Activated naive CD8-positive, alpha-beta T cell treated with anti-CD3 and anti-CD28 coated beads, Interleukin-2, amount 50 U/mL, for 24 hours (primary cell): ENCODE measurements at places on chromosomes 6 and 20.

- H3K4me3 ChIP-seq, result no peak overlapping the region
- H3K27me3 ChIP-seq, result no peaks in the 10 kb centered on the region
- DNase-seq, result no peak
- peaks cover 10% of the 10 kb centered on the region for H3K36me3 ChIP-seq
Measured at GRCh38 chr6:4910037-4910760, 93.6 kb downstream of the RPP40 start.

GRCh38 chr6:68240726-68241125, 394.4 kb upstream of the ADGRB3 start:
- H3K27me3 ChIP-seq, result no peaks in the 10 kb centered on the region
- no peak overlapping the region for H3K4me3 ChIP-seq
- no peak overlapping the region for H3K27ac ChIP-seq
- no peak for DNase-seq
- H3K36me3 ChIP-seq, result no peaks in the 10 kb centered on the region
- no peaks in the 10 kb centered on the region for H3K4me1 ChIP-seq

GRCh38 chr6:21019614-21020013, 485.4 kb downstream of the CDKAL1 start:
- H3K27me3 ChIP-seq, result no peaks in the 10 kb centered on the region
- peaks cover 34% of the 10 kb centered on the region for H3K36me3 ChIP-seq
- no peak for DNase-seq
- no peak overlapping the region for H3K4me3 ChIP-seq
- no peak overlapping the region for H3K27ac ChIP-seq

DNA sequence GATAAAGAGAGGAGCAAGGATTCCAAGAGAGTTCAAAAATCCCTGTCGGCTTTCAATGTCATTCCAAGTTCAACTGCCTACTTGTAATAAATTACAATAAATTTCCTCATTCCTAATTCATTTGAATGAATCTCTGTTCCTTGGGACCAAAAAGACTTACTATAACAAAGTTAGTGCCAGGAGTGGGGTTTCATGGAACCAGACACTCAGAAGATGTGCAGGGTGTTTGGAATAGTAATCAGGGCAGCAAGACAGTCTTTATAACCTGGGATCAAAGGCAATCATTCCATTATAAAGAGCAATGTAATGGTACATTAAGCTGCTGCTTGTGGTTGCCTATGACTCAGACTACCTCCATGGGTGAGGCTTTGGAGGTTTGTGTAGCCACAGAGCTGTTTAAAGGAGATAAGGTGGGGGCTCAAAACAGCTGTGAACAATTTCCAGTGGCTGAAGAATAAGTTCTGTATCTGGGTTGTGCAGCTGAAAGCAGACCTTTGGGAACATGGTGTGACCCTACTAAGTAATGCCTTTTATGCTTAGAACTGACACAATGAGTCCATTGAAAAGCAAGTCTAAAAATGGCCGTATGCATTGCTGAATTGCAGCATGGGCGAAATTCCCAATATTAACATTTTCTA, 159.9 kb downstream of the LINC00237 start:
- no peaks in the 10 kb centered on the region for H3K36me3 ChIP-seq
- no peak overlapping the region for H3K27ac ChIP-seq
- no peak overlapping the region for H3K4me3 ChIP-seq
- DNase-seq, result no peak
- no peaks in the 10 kb centered on the region for H3K4me1 ChIP-seq

GRCh38 chr20:23201658-23202057, 115.5 kb upstream of the CD93 start:
- H3K4me1 ChIP-seq, result no peaks in the 10 kb centered on the region
- no peak for DNase-seq
- H3K4me3 ChIP-seq, result no peak overlapping the region
- H3K36me3 ChIP-seq, result no peaks in the 10 kb centered on the region
- no peak overlapping the region for H3K27ac ChIP-seq

- no peak overlapping the region for H3K27ac ChIP-seq
- no peaks in the 10 kb centered on the region for H3K4me1 ChIP-seq
- peaks cover 2% of the 10 kb centered on the region for H3K27me3 ChIP-seq
- DNase-seq, result no peak
- no peak overlapping the region for H3K4me3 ChIP-seq
Measured at GRCh38 chr20:52793339-52793963, 178.7 kb upstream of the TSHZ2 start.

DNA sequence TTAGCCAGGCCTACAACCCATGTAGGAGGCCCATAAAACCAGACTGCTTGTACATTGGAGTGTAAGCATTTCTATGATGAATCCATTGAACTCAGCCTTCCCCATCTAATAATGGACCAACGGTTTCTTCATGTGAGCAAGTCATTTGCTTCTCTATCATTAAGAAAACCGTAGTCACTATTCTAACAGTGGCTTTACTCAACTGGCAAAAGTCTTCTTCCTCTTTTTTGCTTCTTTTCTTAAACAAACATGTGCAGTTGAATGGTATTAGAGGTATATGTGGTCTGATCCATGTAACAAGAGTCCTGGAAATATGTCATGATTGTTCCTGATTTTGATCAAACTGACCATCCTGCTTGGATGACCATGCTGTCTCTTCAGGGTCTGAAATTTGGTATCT, 132.4 kb upstream of the STXBP5 start:
- H3K27ac ChIP-seq, result no peak overlapping the region
- no peaks in the 10 kb centered on the region for H3K4me1 ChIP-seq
- no peak for DNase-seq
- no peaks in the 10 kb centered on the region for H3K27me3 ChIP-seq

DNA sequence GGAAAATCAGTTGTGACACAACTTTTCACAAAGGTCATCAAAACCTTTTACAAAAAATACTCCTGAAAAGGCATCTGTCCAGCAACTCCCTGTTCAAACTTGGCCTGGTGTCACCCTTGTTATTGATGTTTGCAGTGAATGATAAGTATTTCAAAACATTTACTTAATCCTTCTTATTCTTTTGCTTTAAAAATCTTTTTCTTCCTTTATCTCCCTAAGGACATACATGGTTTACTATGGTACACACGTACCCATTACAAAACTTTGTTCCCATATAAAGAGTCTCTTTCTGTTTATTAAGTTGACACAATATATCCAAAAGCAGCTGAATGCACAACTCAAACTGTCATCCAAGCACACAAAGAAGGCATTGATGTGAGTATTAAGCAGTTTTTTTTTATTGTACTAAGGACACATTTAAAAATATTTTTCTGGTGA, 17.5 kb downstream of the GSTA2 start:
- no peak overlapping the region for H3K27ac ChIP-seq
- H3K36me3 ChIP-seq, result no peaks in the 10 kb centered on the region
- H3K4me3 ChIP-seq, result no peak overlapping the region
- H3K27me3 ChIP-seq, result peaks cover 2% of the 10 kb centered on the region
- no peak for DNase-seq
- H3K4me1 ChIP-seq, result no peaks in the 10 kb centered on the region

- H3K4me3 ChIP-seq, result no peak overlapping the region
- no peak overlapping the region for H3K27ac ChIP-seq
- peaks cover 5% of the 10 kb centered on the region for H3K27me3 ChIP-seq
- no peaks in the 10 kb centered on the region for H3K36me3 ChIP-seq
- H3K4me1 ChIP-seq, result no peaks in the 10 kb centered on the region
Measured at GRCh38 chr6:114277220-114277619, 65.6 kb downstream of the HS3ST5 start.

DNA sequence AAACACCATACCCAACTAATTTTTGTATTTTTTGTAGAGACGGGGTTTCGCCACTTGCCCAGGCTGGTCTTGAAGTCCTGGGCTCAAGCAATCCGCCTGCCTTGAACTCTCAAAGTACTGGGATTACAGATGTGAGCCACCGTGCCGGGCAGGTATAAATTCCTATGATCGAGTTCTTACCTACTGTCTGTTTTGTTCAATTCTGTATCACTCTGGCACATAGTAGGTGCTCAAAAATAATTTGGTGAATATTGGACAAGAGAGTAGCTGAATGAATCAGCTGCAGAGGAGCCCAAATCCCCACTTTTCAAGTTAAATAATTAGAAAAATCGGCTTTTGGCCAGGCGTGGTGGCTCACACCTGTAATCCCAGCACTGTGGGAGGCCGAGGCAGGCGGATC, 13.7 kb upstream of the ZMYND8 start:
- no peak for DNase-seq
- H3K27me3 ChIP-seq, result no peaks in the 10 kb centered on the region
- no peak overlapping the region for H3K27ac ChIP-seq

DNA sequence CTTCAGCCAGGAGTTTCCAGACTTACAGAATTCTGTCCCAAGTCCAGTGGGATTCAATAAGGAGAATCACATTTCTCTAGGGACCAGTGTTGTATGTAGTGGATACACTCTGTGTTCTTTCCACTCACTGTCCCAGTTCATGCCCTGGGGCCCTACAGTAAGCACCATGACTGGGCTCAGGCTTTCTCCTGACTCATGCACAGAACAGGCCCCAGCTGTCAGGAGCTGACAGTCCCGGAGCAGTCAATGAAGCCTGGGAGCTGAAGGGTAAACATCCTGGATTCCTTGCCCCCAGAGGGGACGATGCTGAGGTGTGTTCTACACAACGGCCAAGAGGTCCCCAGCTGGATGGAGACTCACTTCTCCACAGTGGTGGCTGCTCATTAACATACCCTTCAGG, 40.2 kb upstream of the LRFN2 start:
- H3K36me3 ChIP-seq, result no peaks in the 10 kb centered on the region
- H3K4me1 ChIP-seq, result no peaks in the 10 kb centered on the region
- DNase-seq, result no peak
- no peaks in the 10 kb centered on the region for H3K27me3 ChIP-seq
- no peak overlapping the region for H3K27ac ChIP-seq

DNA sequence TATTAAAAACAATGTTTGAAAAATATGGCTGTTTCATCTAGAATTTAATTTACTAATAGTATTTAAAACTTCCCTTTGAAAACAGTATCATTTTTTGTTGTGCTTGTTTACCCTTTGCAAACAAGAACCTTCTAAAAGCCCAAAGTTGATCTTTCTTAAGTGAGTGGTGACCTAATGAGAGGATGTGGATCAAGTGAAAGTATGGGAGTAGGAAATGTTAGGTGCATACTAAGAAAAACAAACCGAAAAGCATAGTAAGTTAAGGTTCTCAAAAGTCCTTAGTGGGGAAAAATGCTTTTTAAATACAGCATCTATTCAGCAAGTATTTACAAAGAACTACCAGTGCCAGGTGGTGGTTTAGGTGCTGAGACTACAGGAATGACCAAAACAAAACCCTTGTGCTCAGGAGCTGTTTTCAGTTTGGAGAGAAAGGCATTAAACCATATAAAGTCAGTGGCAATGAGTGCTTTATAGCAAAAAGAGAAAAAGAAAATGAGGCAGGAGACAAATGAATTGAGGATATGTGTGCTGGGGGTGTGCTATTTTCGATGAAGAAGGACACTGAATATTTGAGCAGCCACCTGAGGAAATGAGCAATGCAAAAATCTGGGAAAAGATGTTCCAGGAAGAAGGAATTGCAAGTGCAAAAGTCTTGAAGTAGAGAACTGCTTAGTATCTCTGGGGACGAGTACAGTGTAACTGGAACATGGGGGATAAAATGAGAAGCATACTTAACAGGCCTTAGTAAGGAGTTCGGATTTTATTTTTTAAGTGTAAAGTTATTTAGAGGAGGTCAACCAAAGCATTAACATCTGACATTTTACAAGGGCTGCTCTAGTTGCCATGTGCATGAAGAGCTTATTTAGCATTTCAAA, 24.0 kb downstream of the RNF146 start:
- H3K27ac ChIP-seq, result peak overlapping the region; percentile 59
- DNase-seq, result no peak
- H3K36me3 ChIP-seq, result peaks cover 59% of the 10 kb centered on the region
- no peaks in the 10 kb centered on the region for H3K27me3 ChIP-seq
